ENCODE measurements at places on chromosomes 1 and 21.

GRCh38 chr1:111778541-111779051 lies 22.9 kb downstream of the DDX20 start:
- no peak for DNase-seq

- DNase-seq: no peak
Observed at GRCh38 chr1:159898527-159898926, 1.4 kb downstream of the CFAP45 start.

- no peak for DNase-seq
Observed at GRCh38 chr1:109796484-109797302, 33.0 kb upstream of the EPS8L3 start.

GRCh38 chr1:210234329-210234757 lies 1.7 kb downstream of the SERTAD4 start:
- DNase-seq: no peak

GRCh38 chr1:204460346-204460745 lies 34.3 kb downstream of the PIK3C2B start:
- no peak for DNase-seq

- no peak for DNase-seq
Observed at GRCh38 chr1:203462878-203463277, 12.7 kb upstream of the PRELP start.

DNA sequence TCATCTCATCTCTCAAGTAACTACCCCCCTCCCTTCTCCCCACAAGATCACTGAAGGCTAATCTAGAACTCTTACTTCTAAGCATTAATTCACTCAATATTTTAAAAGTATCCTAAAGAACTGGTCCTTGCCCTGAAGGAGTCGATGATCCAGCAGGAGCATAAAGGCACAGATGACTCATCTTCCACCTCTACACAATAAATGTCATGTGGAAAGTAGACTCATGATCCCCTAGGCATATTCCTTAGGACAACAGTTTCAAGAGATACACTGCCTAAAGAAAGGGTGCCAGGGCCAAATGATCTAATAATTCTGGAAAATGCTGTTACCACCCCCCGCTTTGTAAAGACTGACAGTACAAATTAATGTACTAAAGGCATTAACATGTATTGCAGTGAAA lies 85.8 kb upstream of the DIRAS3 start:
- DNase-seq: no peak

DNA sequence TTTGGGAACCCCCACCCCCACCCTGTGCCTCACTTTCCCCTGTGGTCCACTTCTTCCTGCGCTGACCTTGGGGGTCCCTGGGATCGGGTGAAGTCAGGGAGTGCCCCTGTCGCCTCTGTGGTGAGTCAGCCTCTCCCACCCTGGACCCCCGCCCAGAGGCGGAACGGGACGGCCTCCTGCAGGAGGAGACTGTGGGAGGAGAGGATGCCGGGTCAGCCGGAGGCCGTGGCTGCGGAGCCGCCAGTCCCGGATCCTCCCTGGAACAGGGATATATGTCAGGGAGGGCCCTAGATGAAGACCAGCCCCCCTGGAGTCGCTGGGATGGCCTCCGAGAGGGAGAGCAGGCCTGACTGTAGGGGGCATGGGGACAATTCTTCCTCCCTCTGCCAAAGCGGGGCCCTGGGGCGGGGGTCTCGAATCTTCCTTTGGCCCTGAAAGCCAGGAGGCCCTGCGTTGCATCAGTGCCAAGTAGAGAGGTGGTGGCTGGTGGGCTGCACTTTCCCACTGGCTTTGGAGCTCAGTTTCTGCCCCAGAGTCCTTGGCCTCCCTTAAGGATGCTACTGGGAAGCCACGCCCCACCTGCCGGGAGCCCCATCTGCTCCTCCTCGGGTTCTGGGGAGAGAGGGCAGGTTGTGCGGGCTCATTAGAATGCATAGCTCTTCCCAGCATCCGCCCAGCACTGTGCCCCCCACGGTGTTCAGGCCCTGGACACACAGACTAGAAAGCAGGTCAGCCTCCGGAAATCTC lies 930 bp downstream of the ARHGEF10L start:
- DNase-seq: no peak

DNA sequence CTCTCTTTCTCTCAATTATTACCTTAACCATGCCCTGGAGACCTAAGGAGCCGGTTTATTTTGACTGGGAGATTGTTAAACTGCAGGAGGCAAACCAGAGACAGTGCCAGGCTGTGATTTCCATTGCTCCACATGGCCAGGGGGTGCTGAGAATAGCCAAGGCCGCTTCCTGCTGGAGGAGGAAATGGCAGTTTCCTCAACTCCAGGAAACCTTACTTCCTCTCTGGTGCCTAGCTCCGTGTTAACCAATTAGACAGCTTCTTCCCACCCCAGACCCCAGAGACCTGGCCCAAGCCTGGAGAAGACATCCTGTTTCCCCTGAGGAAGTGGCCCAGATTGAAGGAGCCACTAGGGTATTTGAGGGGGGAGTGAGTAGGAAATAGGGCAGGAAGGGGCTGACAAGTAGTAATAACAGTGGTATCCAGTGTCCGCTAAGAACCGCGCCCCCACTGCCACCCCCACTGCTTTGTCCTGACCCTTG lies 161.2 kb downstream of the PLPP3 start:
- no peak for DNase-seq

DNA sequence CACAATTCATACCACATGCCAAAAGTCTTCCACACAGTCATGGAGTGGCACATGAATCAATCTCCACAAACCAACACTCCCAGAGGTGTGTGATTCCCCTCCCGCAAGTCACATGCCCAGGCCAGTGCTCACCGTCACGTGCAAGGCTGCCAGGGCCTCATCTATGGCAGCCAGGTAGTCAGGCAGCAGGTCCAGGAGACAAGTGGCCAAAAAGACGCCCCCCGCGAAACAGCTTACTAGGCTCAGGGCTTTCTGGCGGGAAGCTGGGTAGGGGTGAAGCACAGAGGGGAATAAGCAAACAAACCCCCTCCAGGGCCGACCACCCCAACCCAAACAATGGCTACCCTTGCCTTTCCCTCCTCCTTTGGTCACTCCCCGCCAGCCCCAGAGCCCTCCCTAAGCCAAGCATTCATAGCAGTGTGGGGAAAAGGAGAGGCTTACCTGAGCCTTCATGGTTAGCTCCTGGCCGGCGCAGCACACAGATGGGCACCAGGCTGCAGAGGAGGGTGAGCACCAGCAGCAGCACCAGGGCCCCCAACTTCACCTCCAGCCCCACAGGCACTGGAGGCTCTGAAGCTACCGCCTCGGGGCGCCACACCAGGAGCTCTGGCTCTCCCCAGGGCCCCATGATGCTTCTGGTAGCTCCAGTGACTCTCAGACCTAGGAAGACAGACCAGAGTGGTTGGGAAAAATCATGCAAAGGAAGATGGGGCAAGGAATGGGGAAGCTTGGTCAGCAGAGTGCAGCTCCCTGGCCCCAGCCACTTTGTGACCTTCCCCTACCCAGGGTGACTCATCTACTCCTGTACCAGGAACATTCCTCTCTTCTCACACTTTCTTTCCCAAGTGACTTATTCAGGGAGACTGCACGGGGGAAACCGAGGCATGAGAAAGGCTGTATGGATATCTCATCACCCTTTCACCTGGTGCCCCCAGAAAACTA lies 978 bp downstream of the SLC39A1 start:
- DNase-seq: no peak

DNA sequence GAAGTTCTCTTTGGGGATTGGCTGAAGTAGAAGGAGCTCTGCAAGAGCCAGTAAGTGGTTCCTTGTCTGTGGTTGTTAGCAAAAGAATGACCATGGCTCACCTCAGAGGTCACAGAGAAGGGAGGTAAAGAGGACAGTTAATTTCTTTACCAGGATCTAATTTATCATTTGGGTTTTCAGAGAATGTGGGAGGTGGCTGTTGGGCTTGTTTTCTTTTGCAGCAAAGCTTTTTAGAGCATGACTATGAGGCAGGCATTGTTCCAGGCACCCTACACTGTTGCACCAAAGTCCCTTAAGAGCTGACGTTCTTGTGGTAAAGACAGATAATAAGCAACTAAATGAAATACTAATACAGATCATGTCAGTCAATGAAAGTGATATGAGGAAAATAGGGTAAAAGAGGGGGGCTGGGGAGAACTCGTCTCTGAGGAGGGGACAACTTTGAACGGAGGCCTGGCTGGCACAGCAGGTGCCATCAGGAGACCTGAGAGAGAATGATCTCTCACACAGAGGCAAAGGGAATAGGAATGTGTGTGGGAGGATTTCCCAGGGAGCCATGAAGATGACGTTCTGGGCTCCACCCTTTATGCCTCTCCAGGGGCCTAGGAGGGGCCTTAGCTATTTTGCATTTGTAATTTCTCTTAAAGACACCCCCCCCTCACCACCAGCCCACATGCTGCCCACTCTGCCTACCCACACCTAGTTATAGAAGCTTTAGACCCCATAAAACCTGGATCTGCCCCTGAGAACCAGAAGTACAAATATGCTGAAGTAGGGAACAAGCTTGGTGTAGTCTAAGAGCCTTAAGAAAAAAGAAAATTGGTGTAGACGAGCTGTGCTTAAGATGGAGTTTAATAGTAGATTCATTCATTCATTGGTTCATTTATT lies 177.5 kb downstream of the ROR1 start:
- DNase-seq: no peak

- no peak for DNase-seq
Observed at GRCh38 chr1:190140644-190141043, 337.0 kb downstream of the BRINP3 start.

GRCh38 chr1:198291924-198292323 lies 135.1 kb downstream of the NEK7 start:
- no peak for DNase-seq

GRCh38 chr21:22456241-22456640 lies 1458.0 kb downstream of the NCAM2 start:
- DNase-seq: no peak

- no peak for DNase-seq
Observed at GRCh38 chr1:53107570-53108322, 34.7 kb downstream of the SLC1A7 start.

DNA sequence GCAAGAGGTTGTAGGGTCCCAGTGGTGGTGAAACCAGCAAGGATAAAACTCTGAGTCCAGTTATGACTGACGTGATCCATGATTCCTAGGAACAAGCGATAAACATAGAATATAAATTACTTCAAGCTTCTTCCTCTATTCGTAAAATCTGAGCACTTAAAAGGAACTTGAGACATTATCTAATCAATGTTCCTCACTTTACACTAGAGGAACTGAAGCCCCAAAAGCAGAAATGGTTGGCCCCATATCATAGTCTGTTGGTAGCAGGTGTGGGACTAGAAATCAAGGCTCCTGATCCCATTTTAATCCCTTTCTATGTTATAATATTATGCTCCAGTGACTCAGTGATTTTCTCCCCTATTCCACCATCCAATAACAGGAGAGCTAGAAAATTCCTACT lies 21.9 kb upstream of the MNDA start:
- DNase-seq: no peak

- no peak for DNase-seq
Observed at GRCh38 chr1:3247521-3248121, 178.6 kb downstream of the PRDM16 start.

GRCh38 chr1:113320272-113320671 lies 70.0 kb upstream of the MAGI3 start:
- no peak for DNase-seq

DNA sequence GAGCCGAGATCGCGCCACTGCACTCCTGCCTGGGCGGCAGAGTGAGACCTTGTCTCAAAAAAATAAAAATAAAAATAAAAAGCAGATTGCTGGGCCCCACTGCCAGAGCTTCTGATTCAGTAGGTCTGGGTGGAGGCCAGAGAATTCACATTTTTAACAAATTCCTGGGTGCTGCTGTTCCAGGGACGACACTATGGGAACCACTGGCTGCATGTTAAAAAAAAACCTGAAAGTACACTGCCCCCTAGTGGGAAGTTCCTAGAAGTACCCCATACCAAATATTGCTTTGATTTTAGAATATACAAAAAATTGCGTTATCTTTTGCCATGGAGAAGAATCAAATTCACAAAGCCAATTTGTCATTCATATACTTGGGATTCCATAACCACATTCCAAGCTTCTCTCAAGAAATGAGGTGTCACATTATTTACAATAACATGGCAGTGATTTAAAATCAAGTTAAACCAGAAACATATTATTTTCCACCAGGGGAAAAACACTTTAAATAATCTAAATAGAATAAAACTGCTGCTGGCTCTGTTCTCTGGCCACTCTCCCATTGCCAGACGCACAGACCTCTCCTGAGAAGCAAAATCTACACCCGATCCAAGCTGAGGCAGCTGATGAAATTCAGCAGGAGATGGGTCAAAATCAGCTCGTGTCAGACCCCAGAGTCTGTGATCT lies 27.4 kb downstream of the SYF2 start:
- DNase-seq: no peak

GRCh38 chr1:212696721-212697331 lies 2.8 kb downstream of the BATF3 start:
- no peak for DNase-seq

DNA sequence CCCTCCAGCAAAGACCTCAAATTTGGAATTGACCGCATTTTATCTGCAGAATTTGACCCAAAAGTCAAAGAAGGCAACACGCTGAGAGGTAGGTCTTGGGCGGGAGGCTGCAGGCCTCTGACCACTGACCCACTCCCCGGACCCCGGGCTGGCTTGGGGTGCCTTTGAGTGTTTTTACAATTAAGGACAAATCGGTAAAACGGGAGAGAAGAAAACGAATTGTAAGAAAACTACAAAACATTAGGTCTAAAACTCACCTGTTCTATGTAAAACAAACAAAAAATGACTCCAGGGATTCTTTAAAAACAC lies 1.1 kb downstream of the HLX start:
- no peak for DNase-seq

GRCh38 chr1:178436899-178437298 lies 59.9 kb downstream of the CLEC20A start:
- DNase-seq: no peak

- no peak for DNase-seq
Observed at GRCh38 chr1:98940722-98941079, 64.0 kb downstream of the PLPPR5 start.

DNA sequence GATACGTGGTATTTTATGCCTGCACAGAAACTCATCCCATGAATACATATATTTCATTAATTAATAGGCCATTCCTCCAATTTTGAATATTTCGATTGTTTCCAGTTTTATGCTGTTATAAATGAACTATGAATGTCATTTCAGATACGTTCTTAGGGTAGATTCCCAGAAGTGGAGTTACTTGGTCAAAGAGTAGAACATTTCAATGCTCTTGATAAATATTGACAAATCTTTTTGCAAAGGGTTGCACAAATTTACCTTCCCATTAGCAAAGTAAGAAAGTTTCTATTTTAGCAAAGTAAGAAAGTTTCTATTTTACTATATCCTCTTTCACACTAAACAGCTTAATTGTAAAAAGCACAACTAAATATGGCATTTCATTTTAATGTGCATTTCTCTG lies 48.9 kb downstream of the KCNT2 start:
- DNase-seq: no peak

GRCh38 chr1:84000954-84001495 lies 2.1 kb upstream of the TTLL7 start:
- no peak for DNase-seq

DNA sequence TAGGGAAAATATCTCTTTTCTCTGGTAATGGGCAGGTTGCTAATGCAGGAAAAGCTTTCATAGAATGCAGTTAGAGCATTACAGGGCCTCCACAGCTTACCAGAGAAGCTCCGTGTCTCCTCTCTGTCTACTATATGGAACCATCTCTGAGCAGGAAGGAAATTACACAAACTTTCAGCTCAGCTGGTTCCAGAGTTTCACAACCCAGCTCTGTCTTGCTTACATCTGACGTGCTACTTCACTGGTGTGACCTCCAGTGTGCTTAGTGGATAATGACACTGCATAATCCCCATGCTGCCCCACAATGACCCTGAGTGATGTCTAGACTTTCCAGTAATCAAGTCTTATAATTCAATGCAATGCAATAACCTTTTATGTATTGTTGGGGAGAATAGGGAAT lies 4.3 kb upstream of the FGGY start:
- no peak for DNase-seq

GRCh38 chr1:119347858-119348257 lies 20.7 kb upstream of the HAO2 start:
- no peak for DNase-seq
